Stimulated activated CD8-positive, alpha-beta memory T cell treated with anti-CD3 and anti-CD28 coated beads, Interleukin-15, amount 100 ng/mL, for 24 hours (primary cell): ENCODE measurements at places on chromosomes 7 and 10.

DNA sequence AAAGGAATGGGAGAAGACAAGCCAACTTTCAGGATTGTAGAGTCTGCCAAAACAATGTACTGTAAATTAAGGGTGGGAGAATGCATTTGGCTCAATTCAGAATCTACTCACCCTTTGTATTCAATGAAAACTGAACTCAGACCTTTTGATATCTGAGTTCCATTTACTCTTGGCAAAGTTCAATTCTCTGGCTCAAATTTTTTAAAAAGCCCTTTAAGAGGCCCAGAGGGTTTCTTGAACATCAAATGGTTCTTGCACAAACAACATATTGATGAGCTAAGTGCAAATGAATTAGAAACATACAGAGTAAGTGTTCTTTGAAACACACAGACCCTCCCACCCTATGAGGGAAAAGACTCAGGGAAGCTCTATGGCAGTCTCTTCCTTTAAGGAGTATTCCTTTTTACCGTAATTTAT lies 5.2 kb upstream of the XPNPEP1 start:
- no peak for DNase-seq

GRCh38 chr10:106515206-106515790 lies 649.2 kb downstream of the SORCS1 start:
- DNase-seq: no peak

GRCh38 chr7:116984511-116984910 lies 31.2 kb downstream of the ST7 start:
- DNase-seq: no peak

DNA sequence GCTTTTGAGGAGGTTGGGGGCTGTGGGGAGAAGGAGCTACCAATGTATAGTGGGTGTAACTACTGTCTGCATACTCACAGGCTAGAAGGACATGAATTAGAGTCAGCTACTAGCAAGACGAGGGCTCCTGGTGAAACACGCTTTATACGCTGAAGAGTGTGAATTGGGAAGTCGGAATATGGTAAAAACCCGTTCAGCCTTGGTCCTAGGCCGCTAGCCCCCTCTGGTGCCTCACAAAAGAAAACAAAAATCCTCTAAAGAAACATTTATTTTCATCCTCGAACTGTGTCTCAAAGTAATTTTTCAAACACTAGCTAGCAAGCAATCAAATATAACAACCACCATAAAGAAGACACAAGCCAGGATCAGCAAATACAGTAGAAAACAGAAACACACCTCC lies 338.1 kb upstream of the SEMA3C start:
- DNase-seq: no peak

GRCh38 chr7:2032876-2033407 lies 199.8 kb downstream of the MAD1L1 start:
- DNase-seq: no peak

DNA sequence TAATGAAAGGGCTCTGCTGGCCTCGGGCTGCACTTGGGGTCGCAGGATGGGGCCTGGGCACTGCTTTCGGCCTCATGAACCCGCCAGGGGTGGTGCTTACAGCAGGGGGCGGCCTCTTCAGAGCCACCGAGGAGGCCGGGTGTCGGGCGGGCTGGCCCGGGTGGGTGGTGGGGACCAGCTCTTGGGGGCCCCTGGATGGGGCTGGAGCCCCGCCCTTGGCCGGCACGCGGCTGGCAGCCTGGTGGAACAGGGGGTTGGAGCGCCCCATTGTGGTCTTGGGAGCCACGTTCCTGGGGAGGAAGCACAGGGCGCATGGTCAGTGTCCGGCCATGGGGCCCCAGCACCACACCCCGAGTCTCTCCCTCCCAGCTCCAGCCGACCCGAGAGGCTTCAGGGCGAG lies 8.8 kb downstream of the ADAM8 start:
- DNase-seq: no peak

GRCh38 chr7:129889133-129889844 lies 63.5 kb downstream of the UBE2H start:
- no peak for DNase-seq

DNA sequence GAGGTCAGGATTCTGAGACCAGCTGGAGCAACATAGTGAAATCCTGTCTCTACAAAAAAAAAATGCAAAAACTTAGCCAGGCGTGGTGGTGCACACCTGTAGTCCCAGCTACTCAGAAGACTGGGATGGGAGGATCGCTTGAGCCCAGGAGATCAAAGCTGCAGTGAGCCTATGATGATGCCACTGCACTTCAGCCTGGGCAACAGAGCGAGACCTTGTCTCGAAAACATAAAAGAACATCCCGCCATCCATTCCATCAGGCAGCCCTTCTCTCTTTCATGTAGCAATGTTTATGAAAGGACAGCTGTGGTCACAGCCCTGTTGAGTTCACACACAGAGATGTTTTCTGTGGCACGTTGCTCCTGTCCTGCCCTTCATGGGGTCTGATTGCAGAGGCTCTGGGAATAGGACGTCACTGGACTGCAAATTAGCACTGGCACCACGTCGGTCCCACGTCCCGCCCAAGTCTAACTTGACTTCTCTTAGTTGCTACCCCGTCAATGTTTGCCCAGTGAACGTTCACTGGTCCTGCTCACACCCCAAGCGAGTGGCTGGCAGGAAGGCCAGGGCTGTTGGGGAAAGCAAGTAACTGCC lies 64.5 kb upstream of the MYL10 start:
- DNase-seq: no peak

DNA sequence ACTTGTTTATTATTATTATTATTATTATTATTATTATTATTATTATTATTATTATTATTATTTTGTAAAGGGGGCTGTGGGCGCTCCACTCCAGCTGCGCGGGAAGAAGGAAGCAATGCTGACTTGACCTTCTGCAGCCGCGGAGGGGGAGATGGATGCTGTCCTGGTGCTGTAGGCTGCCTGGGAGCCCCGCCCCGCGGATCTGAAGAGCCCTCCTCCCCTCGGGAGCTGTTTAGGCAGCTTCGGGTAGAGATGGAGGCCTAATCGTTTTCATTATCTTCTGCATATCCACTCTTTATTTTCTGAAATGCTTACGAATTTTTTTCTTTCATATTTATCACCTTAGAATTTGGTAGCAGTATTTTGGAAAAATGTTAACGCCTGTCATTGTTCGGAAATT lies 101.2 kb upstream of the KLF6 start:
- DNase-seq: no peak

- DNase-seq: no peak
Observed at GRCh38 chr7:105707381-105707780, 126.1 kb upstream of the EFCAB10 start.

- no peak for DNase-seq
Observed at GRCh38 chr7:4792537-4793126, 17.2 kb downstream of the AP5Z1 start.

DNA sequence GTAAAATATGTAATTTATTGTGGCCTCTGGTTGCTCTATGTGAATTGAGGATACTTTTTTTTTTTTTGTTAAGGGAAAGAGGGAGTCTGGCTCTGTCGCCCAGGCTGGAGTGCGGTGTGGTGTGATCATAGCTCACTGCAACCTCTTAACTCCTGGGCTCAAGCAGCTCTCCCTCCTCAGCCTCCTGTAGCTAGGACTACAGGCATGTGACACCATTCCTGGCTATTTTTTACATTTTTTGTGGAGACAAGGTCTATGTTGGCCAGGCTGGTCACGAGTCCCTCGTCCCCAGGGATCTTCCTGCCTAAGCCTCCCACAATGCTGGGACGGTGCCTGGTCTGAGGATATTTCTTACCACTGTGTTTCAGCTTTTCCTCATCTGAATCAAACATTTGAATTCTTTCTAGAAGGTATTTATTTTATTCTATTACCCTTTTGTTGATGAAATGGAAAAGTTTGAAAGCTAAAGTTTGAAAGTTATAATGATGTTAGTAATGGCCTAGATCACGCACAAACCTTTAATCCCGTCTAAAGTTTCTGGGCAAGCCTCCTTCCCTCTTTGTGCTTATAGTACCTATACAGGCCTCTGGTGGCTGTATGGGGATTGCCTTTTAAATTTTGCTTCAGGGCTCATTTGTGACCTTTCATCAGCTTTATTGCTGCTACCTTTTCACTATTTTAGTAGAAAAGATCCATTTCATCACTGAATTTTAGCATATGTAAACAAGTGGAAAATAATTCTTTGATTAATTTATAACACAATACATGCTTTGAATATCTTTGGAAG lies 2.0 kb downstream of the IFRD1 start:
- DNase-seq: no peak

- DNase-seq: no peak
Observed at GRCh38 chr7:131225619-131226513, 101.8 kb upstream of the MKLN1 start.

- no peak for DNase-seq
Observed at GRCh38 chr10:86792461-86793167, 36.2 kb downstream of the BMPR1A start.

GRCh38 chr7:27101957-27102580 lies 414 bp downstream of the HOXA2 start:
- DNase-seq: no peak

DNA sequence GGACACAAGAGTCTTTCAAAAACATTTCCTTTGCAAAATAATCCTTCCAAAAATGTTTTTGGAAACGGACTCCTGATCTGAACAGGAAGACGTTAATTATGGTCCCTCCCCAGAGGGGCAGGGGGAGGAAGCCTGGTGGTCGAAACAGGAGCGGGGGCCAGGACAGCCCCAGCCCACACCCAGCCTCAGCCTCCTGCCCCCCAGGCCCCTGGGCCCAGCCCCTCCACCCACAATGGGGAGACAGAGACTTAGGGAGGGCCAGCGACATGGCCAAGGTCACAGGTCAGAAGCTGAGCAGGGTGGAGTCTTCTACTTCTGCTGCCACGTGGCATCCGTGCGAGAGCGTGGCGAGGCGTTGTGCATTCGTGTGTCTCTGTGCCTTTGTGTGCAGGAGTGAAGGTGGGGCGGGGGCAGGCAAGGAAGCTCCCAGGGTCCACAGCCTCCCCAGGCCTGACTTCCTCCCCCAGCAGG lies 14.0 kb upstream of the GRIFIN start:
- no peak for DNase-seq

DNA sequence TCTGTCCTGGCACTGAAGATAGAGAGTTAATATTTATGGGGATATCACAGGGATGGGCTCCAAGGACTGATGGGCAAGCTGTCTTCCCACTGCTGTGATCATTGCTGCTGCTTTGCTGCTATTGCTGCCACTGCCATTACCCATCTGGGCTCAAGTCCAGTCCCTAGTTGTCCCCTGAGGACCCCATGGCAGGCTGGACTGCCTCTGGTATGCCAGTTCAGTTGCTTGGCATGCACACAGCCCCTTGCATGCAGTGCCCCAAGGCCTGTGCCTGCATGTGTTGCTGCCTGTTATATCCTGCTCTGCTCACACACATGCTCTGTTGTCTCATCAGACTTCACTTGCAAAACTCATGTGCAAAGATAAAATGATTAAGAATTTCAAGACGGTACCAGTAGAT lies 109.5 kb downstream of the ADRA2A start:
- DNase-seq: no peak

GRCh38 chr7:129468087-129468486 lies 33.9 kb downstream of the STRIP2 start:
- DNase-seq: no peak

- no peak for DNase-seq
Observed at GRCh38 chr7:78675511-78675910, 778.0 kb downstream of the MAGI2 start.

DNA sequence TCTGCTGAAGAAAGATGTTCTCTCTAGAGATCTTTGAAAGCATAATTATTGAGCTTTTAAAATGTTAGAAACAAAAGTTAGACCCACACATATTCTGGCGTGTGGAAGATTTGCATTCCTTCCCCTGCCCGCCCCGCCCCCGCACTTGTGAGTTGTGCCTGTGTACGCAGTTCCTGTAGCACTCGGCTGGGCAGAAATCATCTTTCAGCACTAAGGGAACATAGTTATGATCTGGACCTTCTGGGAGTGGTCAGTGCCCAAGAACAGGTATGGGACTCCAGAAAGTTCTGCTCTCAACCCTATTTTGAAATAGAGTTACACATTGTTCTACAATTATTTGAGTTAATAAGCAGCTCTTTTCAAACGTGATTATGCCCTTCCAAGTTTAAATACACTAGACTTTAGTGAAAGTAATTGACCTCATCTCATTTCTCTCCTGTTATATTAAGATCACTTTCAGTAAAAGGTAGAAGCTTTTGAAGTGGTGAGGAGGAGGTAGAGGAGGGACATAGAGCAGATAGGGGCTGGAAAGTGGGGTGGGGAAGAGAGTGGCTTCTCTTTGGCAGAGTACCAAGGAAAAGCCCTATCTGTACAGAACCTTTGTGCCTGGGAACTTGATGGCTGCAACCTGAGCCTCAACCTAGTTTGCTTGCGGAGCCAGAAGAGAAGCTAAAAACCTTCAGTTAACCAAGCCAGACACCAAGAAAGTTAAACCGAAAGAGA lies 5.7 kb downstream of the BLVRA start:
- no peak for DNase-seq

DNA sequence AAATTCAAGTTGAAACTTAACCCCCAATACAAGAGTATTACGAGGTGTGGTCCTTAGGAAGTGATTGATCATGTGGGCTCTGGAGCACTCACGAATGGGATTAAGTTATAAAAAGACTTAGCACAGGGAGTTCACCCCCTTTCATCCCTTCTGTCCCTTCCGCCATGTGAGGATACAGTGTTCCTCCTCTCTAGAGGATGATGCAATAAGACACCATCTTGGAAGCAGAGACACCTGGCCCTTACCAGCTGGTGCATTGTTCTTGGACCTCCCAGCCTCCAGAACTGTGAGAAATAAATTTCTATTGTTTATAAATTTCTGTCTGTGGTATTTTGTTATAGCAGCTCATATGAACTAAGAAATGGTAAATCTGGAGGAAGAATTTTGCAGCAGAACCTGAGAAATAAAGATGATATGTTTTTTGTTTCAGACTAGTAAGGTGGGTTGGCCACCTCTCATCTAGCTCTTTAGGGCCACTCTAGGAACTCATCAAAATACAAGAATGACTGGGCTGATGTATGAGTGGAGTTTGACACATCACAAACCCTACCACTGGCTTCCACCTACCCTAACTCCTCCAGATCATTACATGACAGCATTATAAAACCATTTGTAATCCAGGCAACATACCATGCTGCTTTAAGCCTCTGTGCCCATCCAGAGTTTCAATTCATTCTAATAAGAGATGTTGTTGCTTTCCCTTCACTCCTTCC lies 22.4 kb downstream of the SLC26A5 start:
- no peak for DNase-seq

DNA sequence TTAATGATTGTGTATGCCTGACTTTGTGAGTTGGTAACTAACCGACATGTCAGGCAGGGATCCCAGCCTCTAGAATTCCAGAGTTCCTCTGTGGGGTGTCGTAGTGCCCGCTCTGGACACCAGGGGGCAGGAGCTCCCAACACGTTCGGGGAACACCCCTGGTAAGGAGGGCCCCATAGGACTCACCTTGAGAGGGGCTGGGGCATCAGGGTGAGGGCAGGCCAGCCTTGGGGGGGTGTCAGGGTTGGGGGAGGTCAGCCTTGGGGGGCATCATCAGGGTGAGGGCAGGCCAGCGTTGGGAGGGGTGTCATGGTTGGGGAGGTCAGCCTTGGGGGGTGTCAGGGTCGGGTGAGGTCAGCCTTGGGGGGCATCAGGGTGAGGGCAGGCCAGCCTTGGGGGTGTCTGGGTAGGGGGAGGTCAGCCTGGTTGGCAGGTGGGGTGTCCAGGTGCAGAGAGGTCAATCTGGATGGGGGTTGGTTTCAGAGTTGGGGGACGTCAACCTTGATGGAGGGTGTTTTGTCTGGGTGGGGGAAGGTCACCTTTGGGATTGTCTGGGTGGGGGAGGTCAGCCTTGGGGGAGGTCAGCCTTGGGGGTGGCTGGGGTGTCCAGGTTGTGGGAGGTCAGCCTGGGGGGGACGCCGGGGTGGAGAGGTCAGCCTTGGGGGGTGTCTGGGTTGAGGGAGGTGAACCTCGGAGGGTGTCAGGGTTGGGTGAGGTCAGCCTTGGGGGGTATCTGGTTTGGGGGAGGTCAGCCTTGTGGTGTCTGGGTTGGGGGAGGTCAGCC lies 45.6 kb upstream of the SUN1 start:
- peak; percentile 51 for DNase-seq
